Immature natural killer cell (primary cell): ENCODE measurements at places on chromosomes 2 and 18.

- no peak for DNase-seq
Observed at GRCh38 chr18:1483385-1483784, 578.7 kb downstream of the ADCYAP1 start.

- DNase-seq: no peak
Observed at GRCh38 chr2:230582851-230583283, 129.8 kb upstream of the CAB39 start.

DNA sequence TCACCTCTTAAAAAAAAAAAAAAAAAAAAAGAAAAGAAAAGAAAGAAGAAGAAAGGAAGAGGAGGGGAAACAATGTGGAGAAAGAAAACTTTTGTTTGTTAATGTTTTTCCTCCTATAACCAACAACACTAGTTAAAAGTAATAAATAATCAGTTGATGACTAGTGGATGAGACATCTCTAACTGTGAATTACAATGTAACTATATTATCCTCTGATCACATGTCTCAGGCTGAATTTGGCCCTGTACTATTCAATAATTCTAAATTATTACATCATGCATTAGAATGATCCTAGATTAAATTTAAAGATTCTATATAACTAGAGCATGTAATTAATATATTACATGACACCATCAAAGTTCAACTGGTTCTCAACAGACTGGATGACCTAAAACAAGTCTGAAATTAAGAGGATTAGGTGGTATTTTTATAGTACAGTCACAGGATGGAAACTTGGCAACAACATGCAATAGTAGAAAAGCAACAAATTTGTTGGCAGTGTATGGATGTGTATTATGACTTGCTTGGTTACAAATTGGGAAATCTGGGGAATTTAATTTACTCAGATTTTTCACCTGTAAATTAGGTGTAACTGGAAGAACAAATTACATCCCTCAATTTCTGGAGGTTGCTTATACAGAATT, 269.3 kb upstream of the SETBP1 start:
- no peak for DNase-seq

- DNase-seq: no peak
Observed at GRCh38 chr18:24799720-24800119, 339.3 kb downstream of the HRH4 start.

GRCh38 chr18:48110797-48111196, 180.3 kb upstream of the SMAD2 start:
- no peak for DNase-seq

DNA sequence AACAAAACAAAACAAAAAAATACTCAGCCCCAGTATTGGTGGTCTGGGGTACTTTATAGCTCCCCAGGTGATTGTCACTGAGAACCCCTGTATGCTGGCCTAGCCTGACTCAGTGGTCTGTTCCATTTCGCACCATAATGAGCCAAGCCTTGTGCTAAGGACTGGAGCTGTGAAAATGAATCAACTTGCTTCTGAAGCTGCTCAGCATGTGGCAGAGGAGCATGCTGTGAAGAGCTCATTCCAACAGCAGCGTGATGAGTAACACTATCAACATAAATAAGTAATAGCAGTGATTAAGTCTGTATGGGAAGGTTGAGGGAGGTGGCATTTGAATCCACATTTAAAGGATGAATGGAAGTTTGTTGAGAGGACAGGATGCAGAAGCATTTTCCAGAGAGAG, 67.2 kb upstream of the ATL2 start:
- no peak for DNase-seq

DNA sequence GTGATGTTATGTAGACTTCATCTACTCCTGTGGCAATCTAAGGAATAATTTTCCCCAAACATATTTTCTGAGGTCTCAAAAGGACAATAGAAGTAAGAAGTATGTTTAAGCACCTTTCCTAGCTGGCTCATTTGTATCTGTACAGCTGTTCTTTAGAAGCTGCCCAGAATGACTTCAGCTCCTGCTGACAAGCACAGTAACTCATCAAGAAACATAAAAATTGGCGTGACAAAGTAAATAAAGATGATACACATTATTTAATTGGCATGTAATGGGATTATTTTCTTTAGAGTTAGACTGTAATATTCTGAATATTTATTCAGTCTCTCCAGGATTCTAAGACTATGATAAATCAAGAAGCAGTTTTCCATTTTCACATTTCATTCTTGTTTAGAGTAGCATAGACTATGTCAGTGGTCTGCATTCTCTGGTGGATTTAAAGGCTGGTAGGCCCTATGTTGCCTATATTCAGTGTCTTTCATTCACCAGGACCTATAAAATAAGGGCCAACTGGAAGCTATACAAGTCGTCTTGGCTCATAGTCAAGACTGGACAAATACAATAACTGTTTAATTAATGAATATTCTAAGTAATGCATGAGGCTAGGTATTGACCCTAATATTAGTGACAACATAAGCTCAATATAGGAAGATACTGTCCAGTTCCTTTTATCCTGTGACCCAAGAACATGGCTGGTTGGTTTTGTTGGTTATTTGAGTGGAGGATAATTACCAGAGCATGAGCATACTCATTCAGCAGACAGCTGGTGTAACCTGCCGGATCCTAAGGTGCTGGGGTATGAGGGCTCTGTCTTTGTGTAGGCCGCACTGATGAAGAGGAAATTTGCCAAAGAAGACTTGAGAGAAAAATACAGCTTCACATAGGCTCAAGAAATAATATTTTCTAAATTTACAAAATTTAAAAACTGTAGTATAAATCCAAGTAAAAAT, 107.0 kb downstream of the PDE1A start:
- DNase-seq: no peak

DNA sequence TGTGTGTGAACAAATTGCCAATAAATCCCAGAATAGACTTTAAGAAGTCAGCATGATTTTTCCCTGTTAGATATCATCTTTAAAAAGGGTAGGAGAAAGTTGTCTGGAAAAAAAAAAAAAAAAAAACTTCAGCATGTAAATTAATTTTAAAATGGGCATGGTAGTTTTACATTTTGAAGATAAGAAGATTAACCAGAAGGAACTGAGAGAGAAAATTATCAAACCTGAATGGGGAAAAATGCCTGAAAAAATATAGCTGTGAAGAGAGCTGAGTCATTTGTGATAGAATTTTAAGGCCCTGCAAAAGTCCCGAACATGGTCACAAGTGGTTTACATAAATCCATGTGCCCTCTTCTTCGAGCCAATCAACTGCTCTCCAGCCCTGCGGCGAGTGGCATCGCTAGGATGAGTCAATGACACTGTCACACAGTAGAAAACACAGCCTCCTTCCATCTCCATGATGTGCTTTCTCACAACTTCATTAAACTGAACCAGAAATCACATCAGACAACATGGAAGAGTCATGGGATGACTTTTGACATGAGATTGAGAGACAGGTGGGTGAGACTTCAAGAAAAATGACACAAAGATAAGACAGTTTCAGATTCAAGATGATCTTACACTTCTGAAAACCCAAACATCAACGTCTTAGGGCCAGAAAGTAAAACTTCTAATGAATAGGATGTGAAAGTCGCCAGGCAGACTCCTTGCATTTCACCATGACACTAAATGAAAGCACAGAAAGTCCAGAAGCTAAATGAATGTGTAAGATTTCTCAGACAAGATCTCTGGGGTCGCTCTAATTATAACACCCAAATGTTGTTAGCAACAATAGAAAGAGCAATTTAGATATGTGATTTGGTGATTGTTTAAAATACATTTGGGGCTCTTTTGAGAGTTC, 273.0 kb upstream of the ID2 start:
- peak; percentile 51 for DNase-seq

DNA sequence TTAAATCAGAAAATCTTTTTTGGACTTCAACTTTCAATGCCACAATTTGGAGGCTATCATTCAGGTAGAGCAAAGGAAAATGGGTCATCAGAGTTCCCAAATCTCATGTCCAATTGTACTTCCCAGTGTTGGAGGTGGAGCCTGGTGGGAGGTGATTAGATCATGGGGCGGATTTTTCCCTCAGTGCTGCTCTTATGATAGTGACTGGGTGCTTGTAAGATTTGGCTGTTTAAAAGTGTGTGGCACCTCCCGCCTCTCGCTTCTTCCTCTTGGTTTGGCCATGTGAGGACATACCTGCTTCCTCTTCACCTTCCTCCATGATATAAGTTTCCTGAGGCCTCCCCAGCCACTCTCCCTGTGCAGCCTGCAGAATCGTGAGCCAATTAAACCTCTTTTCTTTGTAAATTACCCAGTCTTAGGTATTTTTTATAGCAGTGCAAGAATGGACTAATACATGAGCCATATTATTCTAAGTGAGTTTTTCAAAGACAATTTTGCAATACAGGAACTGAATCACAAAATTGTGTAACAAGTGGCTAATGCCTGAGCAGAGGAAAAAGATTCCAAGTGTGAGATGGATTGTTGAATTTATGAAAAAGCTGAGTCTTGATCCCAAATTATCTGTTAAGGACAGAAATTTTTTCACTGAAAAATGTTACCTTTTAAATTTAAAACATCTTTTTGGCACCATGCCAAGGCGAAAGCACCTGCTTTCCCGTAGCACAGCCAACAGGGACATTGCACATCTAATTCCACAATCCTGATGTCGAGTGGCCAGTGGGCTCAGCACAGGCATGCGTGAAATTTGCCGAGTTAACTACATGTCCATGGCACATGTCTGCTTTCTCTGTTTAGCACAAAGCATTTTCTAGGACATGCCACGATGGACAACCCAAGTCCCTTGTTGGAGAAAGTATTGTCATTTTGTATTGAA, 150.9 kb downstream of the COL6A3 start:
- no peak for DNase-seq
